AG04450 (cell line): ENCODE measurements at places on chromosomes 6 and 20.

- no peak for DNase-seq
These were observed 548.2 kb downstream of the PRKN start for GRCh38 chr6:162179196-162179951.

GRCh38 chr6:148727104-148727503 lies 19.7 kb upstream of the UST start:
- DNase-seq = no peak

DNA sequence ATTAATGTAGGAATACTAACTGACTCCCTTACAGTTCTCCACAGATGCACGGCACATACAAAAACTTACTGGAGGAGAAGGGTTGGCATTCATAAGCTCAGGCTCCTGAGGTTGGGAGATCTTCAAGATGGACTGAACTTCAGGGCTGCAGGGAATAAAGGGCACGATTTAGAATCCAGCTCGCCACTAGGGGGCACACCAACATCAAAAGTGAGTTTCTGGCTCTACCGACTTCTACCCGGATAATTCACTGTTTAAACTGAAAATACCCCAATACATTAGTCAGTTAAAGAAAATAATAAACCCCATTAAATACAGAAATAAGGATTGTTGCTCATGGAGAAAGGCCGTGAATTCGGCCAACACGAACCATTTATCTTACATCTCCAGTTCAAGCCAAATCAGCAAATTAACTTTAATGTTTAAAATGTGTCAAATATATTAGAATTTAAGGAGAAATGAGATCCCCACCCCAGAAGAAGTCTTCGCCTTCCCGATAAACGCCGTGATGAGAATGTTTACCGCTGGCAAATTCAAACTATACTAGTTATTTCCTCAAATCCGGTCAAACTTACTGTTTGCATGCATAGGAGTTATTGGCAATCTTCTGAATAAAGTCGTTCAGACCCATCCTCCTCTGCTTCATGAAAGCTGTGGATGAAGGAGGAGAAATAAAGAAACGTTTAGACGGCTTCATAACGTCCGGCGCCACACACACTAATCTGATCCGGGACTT lies 121.7 kb upstream of the SLC2A12 start:
- DNase-seq = peak; percentile 71

DNA sequence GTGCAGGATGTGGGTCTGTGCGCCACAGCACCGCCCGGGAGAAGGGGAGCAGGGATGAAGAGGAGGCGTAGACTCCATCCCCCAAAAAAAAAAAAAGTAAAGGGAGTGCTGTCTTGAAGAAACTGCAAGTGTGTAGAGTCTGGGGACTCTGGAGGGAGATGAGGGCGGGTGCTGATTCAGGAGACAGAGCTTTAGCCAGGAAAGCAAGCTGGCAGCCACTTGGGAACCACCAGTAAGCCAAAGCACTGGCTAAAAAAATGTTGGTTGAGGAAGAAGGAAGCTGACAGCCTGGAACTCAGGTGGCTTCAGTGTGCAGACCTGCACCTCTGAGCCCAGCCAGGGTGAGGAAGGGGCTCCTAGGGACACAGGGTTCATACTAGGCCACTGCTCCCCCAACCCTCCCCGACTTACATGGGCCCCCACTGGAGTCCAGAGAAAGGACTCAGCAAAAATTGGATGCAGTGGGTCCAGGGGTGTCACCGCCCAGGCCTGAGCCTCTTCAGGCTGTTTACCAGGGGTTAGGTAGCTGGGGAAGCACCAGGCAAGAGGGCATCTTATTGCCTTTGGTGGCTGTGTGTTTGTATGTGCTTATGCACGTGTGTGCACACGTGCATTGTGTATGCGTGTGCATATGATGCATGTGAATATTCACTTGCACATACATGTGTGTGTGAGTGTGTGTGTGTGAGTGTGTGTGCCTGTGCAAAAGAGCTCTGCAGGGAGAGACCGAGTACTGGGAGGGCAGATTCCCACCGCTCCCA lies 153.5 kb upstream of the MLN start:
- DNase-seq = no peak

GRCh38 chr6:33170176-33171015 lies 21.9 kb downstream of the COL11A2 start:
- no peak for DNase-seq

DNA sequence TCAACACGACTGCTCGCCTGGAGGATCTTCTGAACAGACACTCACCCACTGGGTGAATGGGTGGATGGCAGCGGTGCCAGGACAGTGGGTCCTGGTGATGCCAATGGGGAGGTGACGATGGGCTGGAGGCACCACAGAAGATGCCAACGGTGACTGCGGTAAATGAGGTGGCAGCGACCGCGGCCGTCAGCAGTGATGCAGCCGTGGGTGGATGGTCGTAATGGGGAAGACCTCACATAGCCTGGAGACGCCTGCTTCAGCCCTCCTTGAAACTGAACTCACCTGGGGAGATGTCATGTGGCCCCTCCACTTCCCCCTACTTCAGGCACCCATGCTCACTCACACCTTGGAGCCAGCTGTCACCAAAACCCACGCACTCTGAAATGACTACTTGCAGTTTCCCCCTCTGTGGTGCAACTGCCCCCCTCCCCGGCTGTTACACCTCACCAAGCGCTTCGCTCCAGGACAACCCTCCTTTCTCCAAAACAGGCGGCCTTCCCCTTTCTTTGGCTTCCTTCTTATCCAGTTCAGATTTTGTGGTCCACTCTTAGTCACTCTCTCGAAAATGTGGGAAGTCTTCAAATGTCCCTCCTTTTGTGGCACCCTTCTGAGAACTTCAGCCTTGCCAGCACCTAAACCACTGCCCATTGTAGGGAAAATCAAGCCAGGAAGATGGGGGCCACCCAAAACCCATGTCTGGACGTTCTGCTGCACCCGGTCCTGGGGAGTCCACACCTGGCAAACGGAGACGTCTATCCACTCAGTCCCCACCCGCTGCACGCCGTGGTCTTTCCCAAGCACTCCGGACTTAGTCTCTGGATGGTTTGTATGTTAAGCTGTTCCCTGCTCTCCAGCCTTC lies 10.4 kb upstream of the ABHD16B start:
- no peak for DNase-seq

DNA sequence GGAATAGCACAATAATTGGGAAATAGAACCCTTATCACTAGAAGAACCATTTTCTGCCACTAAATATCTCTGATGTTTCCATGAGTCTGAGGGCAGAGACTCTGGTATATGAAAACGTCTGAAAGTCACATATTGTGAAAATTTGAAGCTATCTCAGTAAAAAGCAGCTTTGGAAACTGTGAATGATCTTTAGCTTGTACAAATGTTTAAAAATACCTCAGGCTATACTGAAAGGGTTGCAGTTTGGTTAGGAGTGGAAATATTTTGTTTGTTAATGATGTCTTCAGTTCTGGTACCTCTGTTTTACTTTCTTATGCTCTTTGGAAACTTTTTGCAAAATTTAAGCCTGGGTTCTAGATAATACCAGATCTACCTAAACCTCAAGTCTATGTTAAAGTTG lies 135.0 kb downstream of the SLC16A10 start:
- no peak for DNase-seq

GRCh38 chr6:113857556-113858479 lies 673 bp downstream of the MARCKS start:
- no peak for DNase-seq

DNA sequence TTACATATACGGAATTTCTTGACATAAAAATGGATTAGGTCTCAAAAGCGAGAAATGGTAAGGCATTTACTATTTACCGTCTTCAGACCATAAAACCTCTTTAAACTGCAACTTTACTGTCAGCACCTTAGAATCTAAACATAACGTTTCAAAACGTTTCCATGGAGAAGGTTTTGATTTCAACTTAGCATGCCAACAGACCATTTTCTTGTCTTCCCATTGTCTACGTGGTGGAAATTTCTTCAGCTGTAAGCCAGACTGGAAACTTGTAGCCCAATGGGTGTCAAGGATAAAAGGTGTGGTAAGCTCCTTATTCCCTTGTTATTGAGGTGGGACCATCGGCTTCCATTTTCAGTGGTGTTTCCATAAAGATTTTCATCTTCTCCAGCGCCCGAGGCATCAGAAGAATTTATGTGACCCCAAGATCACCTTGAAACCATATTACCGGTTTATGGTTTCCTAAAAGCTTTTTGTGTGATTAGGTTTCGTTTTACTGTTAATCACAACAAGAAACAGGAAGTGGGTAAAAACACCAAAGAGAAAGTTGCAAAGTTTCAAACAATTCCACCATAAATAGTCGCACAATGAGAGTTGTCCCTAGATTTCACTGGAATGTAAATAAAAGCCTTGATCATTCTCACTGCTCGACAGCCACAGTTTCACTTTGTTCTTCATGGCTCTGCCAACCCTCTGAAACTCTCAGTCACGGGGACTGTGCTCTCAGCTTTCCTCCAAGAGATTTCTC lies 63.0 kb upstream of the CD2AP start:
- DNase-seq = no peak

- DNase-seq = no peak
These were observed 60.0 kb downstream of the PTPN1 start for GRCh38 chr20:50569864-50570836.
